RWPE2 (cell line): ENCODE measurements at places on chromosomes 11 and 22.
A peak's percentile ranks its signal among the peaks of the same experiment; 100 is the strongest.

- H3K36me3 ChIP-seq = no peaks in the 10 kb centered on the region; the same call in 1 of the 2 replicates
- DNase-seq = no peak
- no peaks in the 10 kb centered on the region for H3K27me3 ChIP-seq
- no peak overlapping the region for H3K27ac ChIP-seq
- no peak overlapping the region for H3K4me3 ChIP-seq
Observed at GRCh38 chr11:66951927-66952337, 6.3 kb downstream of the PC start.

- H3K4me1 ChIP-seq = peaks cover 16% of the 10 kb centered on the region
- no peaks in the 10 kb centered on the region for H3K27me3 ChIP-seq
- no peak for DNase-seq
- H3K27ac ChIP-seq = no peak overlapping the region
- no peak overlapping the region for H3K4me3 ChIP-seq
Observed at GRCh38 chr11:94717667-94718066, 50.5 kb upstream of the AMOTL1 start.

- H3K36me3 ChIP-seq = peaks cover 16% of the 10 kb centered on the region
- no peaks in the 10 kb centered on the region for H3K4me1 ChIP-seq
- peak; percentile 50 for DNase-seq
Observed at GRCh38 chr11:68938088-68938487, 34.4 kb downstream of the IGHMBP2 start.

DNA sequence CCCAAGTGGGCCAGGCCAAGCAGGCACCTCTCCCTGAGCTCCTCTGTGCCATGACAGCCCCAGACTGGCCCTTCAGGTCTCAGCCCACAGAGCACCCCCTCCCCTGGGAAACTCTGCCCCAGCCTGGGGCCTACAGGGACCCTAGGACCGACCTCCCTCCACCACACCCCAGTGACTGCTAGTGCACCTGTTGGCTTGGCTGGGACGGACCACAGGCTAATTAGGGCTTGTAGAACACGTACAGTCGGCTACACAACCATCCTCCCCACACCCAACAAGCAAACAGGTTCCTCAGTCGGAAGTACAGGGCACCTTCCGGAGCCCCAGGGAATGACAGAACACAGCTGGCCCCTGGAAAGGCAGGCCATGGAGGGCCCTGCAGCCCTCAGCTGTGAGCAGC is 4.3 kb downstream of the SBF1 start:
- no peak overlapping the region for H3K4me3 ChIP-seq
- DNase-seq = no peak
- H3K4me1 ChIP-seq = peaks cover 24% of the 10 kb centered on the region
- no peaks in the 10 kb centered on the region for H3K27me3 ChIP-seq
- H3K36me3 ChIP-seq = peaks cover 18% of the 10 kb centered on the region

- H3K4me1 ChIP-seq = peaks cover 35% of the 10 kb centered on the region
- H3K27me3 ChIP-seq = no peaks in the 10 kb centered on the region
- no peak for DNase-seq
- no peaks in the 10 kb centered on the region for H3K36me3 ChIP-seq
Observed at GRCh38 chr11:86047275-86047991, 21.5 kb downstream of the PICALM start.

DNA sequence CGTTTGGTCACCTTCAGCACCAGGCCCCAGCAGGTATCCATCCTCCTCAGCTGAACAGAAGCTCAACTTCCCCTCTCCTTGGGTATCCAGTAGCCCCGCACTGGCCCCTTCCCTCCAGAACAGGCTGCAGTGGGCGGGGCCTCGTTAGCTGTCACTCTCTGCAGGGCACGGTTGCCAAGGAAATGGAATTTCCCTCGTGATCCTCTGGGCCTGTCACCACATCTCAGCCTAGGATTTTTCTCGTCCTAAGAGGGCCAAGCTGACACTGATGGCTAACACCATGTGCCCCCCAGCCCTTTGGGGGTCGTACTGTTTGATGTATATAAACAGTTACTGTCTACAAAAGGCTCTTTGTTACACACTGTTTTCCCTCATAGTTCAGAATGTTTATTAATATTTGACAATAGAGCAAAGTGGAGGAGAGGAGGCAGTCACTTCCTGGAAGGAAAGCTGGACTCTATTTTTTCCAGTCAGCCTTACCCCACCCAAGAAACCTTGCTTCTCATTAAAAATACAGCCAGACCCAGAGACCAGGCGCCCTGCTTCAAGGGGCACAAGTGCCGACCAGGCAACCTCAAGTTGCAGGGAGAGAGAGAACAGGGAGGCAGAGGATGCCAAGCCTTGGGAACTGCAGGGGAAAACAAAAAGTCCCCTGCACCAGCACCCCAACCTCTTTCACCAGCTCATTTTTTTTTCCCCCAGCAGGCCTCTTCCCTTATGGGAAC is 44.5 kb downstream of the FEZ1 start:
- H3K4me3 ChIP-seq = no peak overlapping the region
- H3K27ac ChIP-seq = no peak overlapping the region
- no peaks in the 10 kb centered on the region for H3K4me1 ChIP-seq
- no peak for DNase-seq
- H3K36me3 ChIP-seq = no peaks in the 10 kb centered on the region

DNA sequence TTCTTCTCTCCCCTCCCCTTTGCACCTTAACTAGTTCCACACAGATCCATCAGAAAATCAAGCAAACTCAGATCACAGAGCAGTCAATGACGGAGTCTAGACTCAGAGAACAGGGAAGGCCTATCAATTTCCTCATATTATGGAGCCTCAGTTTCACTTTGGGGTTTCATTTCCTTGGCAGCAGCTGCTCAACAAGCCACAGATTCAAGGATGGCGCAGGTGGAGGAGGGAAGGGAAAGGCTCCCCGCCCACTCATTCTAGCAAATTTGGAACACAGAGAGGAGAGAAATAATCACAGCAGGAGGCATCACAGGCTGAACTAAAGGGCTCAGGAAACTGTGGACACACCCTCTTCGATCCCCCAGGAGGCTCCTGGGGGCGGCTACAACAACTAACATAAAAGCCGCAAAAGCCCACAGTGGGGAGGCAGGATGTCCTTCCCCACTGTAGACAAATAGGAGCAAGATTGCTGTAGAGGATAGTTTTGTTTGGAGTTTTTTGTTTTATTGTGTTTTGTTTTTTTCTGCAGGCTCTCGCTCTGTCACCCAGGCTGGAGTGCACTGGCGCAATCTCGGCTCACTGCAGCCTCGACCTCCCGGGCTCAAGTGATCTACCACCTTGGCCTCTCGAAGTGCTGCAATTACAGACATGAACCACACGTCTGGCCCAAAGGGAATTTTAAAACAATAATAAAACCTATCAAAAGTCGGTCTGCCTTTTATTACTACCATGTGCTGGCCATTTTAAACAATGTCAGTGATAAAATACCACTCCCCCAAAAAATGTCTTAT is 3.4 kb downstream of the PLAAT3 start:
- H3K27me3 ChIP-seq = no peaks in the 10 kb centered on the region
- no peak overlapping the region for H3K27ac ChIP-seq
- no peaks in the 10 kb centered on the region for H3K4me1 ChIP-seq
- no peak overlapping the region for H3K4me3 ChIP-seq
- H3K36me3 ChIP-seq = no peaks in the 10 kb centered on the region

GRCh38 chr11:31607914-31608313 is 98.3 kb downstream of the ELP4 start:
- H3K4me1 ChIP-seq = no peaks in the 10 kb centered on the region
- DNase-seq = no peak
- H3K4me3 ChIP-seq = no peak overlapping the region
- 0 out of 2 replicates have a peak, but pooled peaks cover 4% of the 10 kb centered on the region for H3K36me3 ChIP-seq

DNA sequence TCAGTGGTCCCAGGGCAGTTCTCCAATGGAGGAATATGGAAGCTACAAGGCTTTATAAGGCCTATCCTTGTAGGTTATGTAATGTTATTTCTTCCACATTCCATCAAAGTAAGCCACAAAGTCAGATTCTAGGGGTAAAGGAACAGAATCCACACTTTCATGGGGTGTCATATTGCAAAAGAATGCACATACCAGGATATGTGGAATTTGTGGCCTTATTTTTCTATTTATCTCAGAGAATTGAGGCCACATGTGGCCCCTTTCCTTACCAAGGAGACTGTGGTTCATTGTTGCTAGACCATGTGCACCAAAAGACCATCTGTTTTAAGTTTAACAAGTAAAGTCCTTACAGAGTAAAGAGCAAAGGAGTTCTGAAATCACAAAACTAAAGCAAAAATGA is 12.9 kb downstream of the LRRC4C start:
- H3K27me3 ChIP-seq = no peaks in the 10 kb centered on the region
- H3K4me1 ChIP-seq = no peaks in the 10 kb centered on the region
- H3K27ac ChIP-seq = no peak overlapping the region
- DNase-seq = no peak
- H3K4me3 ChIP-seq = no peak overlapping the region

- no peaks in the 10 kb centered on the region for H3K36me3 ChIP-seq
- no peaks in the 10 kb centered on the region for H3K27me3 ChIP-seq
- DNase-seq = no peak
- no peak overlapping the region for H3K4me3 ChIP-seq
- H3K27ac ChIP-seq = no peak overlapping the region
Observed at GRCh38 chr11:8597182-8597581, 3.2 kb upstream of the STK33 start.

DNA sequence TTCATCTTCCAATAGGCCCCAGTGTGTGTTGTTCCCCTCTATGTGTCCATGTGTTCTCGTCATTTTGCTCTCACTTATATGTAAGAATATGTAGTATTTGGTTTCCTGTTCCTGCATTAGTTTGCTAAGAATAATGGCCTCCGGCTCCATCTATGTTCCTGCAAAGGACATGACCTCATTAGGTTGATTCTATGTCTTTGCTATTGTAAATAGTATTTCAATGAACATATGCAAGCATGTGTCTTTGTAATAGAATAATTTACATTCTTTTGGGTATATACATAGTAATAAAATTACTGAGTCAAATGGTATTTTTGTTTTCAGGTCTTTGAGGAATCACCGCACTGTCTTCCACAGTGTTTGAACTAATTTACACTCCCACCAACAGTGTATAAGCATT is 202.9 kb upstream of the KIRREL3 start:
- no peak overlapping the region for H3K27ac ChIP-seq
- H3K27me3 ChIP-seq = peaks cover 6% of the 10 kb centered on the region

DNA sequence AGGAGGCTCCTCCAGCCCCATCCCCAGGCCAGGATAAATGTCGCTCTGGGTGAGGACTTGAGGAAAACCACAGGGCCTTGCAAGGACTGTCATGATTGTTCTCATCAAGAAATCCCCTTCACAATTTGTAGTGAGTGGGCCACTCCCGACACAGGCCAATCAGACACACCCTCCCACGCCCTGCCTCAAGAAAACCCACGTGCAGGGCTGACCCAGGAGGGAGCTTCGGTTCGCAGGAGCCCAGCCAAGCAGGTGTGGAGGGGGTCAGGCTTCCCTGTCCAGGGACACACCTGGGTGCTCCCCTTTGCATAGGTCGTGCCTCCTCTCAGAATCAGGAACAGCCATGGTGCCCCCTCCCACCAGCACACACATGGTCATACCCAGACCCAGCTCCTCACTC is 43.2 kb downstream of the SHANK2 start:
- no peaks in the 10 kb centered on the region for H3K4me1 ChIP-seq
- no peaks in the 10 kb centered on the region for H3K36me3 ChIP-seq
- peak; percentile 38 for DNase-seq
- no peak overlapping the region for H3K27ac ChIP-seq
- no peaks in the 10 kb centered on the region for H3K27me3 ChIP-seq
- no peak overlapping the region for H3K4me3 ChIP-seq

DNA sequence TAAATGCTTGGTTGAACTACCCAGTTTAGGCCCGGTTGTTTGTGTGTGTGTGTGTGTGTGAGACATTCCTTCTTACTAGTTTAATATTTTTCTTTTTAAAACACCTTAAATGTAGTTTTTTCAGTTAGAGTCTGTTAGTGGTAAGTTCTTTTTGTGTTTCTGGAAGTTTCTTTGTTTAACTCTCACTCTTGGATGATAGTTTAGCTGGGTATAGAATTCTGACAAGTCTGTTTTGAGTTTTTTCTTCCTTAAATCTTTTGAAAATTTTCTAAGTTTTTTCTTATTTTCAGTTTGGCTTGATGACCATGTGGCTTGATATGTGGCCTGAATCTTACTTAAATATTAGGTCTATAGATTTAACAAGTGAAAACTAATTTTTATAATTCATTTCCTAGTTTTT is 60.1 kb downstream of the PDE3B start:
- no peak for DNase-seq
- H3K4me1 ChIP-seq = no peaks in the 10 kb centered on the region
- H3K36me3 ChIP-seq = no peaks in the 10 kb centered on the region
- peaks cover 9% of the 10 kb centered on the region for H3K27me3 ChIP-seq
- H3K4me3 ChIP-seq = no peak overlapping the region
